ENCODE measurements at places on chromosomes 3 and 15.

DNA sequence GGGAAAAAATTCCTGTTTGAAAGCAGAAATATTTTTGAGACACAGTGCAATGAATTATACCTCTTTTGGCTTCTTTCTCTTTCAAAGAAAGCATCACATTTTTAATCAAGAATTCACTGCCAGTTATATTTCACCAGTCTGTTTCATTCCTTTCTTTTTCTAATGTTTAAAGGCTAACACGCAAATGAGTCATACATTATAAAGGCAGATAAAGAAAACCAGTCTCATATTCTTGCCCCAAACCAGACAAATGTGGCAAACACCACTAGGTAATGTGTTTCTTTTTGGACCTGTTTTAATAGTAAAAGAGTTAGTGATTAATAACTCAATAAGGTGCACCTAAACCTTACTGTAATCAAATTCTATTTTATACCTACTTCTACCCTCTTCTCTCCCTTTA, 83.8 kb downstream of the PLOD2 start:
- no peak for DNase-seq

- DNase-seq, result no peak
These were observed 42.0 kb upstream of the CGNL1 start for GRCh38 chr15:57334257-57334656.

DNA sequence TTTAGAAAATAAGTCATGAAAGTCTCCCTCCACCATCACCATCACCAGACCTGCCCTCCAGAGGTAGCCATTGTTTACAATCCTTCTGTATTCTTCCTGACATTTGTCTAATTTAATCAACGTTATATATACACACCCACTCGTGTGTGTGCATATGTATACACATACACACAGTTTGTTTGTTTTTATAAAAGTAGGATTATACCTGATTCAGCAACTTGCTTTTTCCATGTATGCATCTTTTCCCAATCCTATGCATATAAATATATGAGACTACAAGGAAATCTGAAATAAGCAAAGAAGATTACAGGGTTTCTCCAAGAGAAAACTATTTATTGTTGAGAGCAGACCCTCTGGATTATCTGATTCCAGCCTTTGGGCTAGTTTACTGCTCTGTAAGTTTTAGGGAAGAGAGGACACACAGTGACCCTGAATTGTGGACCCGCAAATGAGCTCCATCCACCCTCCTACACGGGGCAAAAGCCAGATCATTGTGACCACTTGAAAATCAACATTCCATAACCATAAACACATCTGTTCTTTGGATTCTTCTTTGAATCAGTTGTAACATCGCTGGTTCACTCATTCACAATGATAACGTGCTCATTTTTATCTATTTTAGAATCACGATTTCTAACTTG, 104.3 kb downstream of the CPN2 start:
- DNase-seq, result no peak

GRCh38 chr3:4981665-4982494, 2.6 kb downstream of the BHLHE40 start:
- DNase-seq, result no peak

DNA sequence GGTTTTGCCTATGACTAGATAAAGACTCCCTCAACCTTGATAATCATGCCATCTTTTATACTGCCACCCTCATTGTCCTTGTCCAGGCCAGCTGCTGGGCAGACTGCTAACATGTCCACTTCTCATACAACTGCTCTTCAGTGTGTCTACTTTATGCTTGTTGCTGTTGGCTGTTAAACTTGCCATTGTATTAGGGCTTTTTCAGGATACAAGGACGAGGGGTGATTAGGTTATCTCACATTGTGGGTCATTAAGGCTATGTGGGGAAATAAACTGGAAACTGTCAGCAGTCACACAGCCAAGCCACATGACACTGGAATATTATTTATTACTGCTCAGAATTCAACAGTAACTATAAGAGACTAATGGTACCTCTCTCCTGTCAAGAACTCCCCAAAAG, 36.1 kb downstream of the STARD9 start:
- DNase-seq, result no peak

DNA sequence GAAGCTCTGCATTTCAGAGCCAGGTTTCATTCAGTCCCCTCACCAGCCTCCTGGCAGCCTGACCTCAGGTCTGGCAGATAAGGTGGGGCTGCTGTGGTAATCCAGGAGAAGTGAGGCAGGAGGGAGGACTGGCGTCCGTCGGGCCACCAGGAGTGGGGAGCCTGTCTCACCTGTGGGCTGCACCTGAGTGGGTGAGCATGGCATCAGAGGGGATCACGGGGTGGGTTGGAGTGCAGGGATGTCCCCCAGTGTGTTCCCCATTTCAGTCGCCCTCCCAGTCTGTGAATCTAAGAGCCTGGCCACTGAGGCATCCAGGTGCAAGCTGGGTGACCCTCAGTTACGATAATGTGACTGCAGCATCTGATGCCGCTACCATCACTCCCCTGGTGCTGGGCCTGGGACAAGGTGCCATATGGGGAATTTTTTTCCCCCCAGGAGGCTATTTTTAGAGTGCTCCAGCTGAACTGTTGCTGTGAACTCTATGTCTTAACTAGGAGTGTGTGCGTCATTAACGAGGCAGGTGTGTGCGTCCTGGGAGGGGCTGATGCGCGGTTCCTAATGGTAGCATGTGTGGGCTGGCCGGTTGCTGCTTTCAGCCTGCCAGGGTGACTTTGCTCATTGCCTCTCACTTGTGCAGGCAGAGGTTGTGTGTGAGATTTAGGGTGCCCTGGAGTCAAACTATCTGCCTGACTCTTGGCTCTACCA, 165.2 kb downstream of the SLCO3A1 start:
- no peak for DNase-seq

DNA sequence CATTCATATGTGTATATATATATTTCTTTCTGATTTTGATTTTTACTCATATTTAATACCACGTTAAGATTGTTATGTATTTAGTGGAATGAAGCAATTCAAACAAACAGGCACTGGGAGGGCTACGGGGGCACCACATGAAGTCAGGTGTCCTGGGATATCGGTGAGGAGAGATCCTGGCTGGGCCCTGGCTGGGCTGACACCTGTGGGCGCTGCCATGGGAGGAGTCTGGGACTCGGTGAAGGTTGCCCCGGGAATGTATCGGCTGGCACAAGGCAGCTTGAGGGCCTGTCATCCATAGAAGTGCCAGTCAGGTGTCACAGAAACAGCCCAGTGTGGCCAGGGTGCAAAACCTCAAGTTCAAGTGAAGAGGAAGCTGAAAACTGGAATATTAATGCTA, 766.9 kb upstream of the ARPP21 start:
- no peak for DNase-seq

- no peak for DNase-seq
These were observed 146.1 kb upstream of the UMPS start for GRCh38 chr3:124584245-124584551.

GRCh38 chr3:172595664-172596393, 72.6 kb upstream of the TNFSF10 start:
- no peak for DNase-seq

GRCh38 chr3:181457190-181457589, 254.5 kb upstream of the SOX2 start:
- DNase-seq, result no peak

DNA sequence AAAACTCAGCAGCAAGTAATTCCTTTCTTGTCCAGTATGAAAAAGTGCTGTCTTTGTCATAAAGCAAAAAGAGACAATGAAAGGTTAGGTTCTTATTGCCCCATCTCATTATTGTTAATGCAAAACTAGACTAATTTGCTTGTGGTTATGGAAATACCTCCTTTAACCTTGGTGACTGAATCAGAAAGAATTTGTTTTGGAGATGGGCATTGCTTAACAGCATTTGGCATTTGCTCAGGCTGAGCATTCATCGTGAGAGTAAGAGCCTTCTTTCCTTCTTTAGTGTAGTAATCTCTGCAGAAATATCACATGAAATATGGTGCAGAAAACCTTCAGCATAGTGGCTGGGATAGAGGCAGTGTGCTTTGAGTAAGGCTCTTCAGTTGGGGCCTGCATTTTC, 103.1 kb downstream of the CNTN6 start:
- DNase-seq, result no peak

DNA sequence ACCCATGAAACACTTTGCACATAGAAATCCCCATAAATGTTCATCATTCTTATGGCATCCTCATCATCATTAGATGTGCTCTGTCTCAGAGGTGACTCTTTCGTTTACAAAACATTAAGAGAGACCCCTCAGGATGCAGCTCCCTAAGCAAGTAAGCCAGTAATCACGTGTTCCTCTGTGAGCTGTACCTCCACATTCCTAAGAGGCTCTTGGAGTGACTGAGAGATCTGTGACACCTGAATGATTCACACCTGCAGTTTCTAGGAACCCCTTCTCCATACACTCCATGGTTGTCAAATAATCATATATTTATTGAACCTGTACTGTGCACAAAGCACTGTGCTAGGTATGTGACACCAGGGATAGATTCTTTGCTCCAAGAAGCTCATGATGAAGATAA, 602.4 kb downstream of the UNC13C start:
- DNase-seq, result no peak

DNA sequence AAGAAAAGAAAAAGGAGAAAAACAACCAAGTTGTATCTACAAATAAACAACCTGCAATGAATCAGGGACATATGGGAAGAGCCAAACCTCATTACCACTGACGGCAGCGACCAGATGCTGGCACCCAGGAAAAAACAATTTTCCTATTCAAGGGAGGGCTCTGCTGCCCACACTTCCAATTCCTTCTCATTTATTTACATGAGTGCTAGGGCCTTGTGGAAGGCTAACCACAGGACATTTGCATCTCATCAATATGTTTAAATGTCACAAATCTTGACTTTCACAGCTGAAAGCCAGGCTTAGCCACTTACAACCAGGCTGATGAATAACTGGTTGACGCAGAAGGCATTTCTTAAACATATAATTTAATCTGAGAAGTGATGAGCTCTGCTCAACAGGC, 36.0 kb downstream of the RFTN1 start:
- no peak for DNase-seq

GRCh38 chr15:40016224-40016865, 22.6 kb downstream of the SRP14 start:
- DNase-seq, result no peak

- DNase-seq, result no peak
These were observed 225.5 kb upstream of the CHRM5 start for GRCh38 chr15:33742800-33743199.

DNA sequence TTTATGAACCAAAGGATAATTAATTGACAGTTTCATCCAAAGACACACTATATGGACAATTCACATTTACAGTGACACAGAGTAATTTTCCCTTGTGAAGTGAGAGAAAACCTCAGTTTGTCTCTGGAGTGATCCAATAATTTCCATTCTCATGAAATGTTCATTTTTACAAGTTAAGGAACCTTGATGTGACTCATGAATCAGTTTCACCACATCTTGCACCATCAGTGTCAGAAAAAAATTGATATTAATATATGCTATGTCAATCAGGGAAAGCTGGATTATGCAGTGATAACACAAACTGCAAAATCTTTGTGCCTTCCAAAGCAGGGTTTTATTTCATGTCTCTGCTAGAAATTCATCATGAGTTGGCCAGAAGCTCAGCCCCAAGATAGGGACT, 348.1 kb downstream of the ARPP21 start:
- DNase-seq, result no peak

DNA sequence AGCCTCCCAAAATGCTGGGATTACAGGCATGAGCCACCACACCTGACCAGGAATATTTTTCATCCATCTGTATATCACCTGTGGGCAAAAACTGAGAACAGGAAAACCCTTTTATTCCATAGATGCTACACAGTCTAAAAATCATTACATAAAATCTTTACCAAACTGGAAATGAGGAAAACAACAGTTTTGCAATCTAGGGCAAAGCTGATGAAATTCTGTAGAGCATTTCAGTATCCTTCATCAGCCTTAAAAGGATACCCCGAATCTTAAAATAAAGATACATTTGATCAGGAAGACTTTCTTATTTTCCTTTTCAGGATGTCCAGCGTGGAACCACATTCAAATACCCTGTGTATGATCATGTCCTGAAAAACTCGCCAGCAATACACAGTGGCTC, 7.1 kb downstream of the SIAH2 start:
- no peak for DNase-seq
